ENCODE measurements at places on chromosomes 7 and 10.

- DNase-seq, result no peak
These were observed 82.9 kb downstream of the ELFN1 start for GRCh38 chr7:1752771-1753563.

DNA sequence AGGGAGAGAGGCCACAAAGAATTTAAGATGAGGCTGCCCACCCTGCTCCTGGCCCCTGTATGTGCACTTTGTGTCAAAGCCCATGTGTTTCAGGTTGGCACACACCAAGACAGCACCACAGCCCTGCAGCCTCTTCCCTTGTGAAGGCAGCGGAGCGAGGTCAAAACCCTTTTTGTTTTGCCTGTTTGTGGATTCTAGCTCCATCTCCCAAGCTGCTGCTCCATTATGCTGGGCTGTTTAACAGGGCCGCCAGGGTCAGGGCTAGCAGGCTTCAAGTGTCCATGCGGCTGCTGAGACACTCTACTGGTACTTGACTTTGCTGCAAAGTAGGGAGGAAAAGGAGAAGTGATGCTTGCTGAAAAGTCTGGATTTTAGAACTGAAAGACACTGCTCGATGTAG is 142.3 kb upstream of the EFCAB10 start:
- no peak for DNase-seq

GRCh38 chr7:98903246-98903645 is 24.9 kb downstream of the TRRAP start:
- DNase-seq, result no peak

- DNase-seq, result no peak
These were observed 84.3 kb downstream of the WDFY4 start for GRCh38 chr10:48768926-48769325.

DNA sequence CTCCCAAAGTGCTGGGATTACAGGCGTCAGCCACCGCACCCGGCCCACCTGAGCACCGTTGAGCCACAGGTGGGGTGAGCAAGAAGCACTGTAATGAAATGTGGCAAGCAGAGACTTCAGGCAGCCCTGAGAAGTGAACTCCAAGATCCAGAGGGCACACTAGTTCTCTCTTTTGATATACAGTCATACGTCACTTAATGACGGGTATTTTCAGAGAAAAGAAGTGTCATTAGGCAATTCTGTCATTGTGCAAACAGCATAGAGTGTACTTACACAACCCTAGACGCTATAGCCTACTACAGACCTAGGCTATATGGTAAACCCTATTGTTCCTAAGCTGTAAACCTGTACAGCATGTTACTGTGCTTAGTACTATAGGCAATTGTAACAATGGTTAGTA is 7.9 kb downstream of the PANK1 start:
- no peak for DNase-seq

DNA sequence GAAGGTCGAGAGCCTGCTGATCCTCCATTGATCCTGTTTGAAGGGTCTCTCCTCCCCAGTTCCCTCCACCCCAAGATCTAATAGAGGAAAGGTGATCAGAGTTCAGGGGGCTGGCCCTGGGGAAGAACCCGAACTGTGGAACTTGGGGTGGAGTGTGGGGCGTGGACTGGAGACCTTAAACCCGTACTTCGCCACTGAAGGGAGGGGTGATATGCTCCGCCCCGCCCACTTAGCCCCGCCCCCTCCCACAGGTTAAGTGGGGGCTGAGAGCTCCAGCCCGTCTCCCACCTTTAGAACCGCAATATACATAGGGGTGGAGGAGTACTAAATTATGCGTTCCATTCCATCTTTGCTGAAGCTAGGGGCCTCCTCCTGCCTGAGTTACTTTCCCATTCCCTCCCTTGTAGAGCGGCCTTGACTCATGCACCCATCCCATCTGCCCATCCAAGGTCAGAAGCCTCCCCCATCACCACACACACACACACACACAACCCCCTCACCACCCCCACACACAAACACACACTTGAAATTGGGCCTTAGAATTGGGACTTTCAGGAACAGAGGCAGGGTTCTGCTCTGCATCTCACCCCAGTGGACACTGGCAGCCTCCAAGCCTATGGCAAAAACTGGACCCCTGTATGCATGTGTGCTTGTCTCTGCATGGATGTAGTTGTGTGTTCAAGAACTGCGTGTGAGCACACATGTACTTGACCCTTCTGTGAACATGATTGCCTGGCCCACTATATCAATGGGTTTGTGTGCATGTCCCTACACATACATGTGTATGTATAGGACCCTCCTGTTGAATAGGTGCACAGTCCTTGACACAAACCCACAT is 991 bp downstream of the SEMA4G start:
- no peak for DNase-seq

DNA sequence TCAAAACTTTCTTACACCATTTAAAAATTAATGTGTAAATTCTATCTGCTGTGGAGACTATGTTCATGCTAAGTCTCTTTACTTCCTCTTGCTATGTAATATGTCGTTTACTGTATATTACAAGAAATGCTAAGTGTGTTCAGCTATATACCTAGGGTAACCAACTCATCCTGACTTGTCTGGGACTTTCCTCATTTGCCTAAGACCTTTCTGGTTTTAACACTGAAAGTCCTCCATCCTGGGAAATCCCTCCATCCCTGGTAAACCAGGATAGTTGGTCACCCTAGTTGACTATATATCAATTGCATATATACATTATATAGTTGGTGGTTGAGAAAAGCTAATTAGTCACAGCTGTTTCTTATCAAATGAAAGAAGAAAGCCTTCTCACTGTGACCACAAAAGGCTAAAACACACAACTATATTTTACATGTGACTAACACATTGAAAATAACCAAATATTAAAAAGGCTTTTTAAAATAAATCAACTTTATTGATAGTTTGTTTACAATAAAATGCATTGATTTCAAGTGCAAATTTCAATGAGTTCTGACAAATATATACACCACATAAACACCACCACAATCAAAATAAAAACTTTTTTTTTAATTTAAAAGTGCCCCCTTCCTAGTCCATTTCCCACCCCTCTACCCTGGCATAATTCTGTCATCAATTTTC is 167.7 kb upstream of the INHBA start:
- DNase-seq, result no peak

- DNase-seq, result no peak
These were observed 64.9 kb downstream of the GPR37 start for GRCh38 chr7:124700655-124701054.

DNA sequence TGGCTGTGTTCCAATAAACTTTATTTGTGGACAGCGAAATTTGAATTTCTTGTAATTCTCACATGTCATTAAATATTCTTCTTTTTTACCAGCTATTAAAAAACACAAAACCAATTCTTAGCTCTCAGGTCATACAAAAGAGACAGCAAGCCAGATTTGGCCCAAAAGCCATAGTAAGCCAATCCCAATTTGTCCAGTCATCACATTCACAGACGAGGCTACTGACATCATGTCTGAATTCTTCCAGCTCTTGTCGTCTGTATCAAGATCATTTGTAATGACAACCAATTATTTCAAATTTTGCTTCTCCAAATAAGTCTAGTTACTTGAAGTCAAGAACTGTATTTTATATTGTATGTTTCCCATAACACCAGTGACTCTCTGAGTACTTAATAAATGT is 266.5 kb downstream of the PAXIP1 start:
- DNase-seq, result no peak

- DNase-seq, result no peak
These were observed 5.4 kb downstream of the HECW1 start for GRCh38 chr7:43117861-43118260.

DNA sequence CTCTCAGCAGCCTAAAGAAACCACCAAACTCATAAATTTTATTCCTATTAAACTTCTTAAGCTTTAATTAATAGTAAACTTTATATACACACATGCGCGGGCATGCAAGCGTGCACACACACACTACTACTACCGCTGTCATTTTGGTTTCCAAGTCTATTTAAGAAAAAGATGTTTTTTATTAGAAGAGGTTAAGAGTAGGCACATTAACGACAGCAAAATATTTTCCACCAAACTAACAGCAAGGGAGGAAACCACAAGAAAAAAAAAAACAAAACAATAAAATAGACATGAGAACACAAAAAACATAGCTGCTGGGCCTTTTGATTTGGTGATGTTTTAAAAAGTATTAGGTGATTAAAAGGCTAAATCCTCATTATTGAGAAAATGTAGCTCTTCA is 28.6 kb downstream of the RTKN2 start:
- no peak for DNase-seq
